NCI-H2107 (cell line): ENCODE measurements at places on chromosomes 1 and 21.

GRCh38 chr1:111735858-111736544, 3.2 kb downstream of the INKA2 start:
- DNase-seq = peak; percentile 62

DNA sequence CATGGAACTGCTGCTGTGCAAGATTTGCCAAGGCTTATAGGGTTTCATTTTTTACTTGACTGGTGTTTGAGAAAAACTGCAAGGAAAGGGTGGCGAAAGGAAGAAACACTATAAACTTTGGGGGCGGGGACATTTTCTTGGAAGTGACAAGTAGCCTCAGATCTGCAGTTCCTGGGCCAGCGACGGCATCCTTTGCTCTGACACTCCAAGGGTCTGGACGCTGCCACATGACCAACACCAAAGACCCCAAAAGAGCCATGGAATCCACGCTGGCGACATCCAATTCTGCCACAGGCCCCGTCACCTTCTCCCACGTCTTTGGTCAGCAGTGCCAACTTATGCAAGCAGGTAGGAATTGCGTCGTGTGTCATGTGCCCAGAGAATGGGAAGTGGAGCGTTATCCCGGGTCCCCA, 193.4 kb downstream of the PRDM2 start:
- DNase-seq = no peak

DNA sequence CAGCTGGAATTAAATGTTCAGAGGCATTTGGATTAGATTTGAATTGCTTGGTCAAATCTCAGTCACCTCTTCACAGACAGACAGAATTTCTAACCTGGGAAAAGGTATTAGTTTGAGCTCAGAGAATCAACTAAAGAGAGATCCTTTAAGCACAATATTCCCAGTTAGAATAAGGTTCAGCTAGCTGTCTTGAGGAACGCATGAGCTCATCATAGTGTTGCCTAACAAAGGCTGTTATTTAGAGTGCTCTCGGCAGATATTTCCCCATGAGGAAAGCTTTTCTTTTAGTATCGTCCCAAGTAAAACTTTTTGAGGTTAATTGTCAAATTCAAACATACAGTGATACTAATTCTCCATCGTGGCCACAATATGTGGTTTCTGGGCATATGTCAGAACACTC, 269.9 kb downstream of the HLX start:
- DNase-seq = no peak

DNA sequence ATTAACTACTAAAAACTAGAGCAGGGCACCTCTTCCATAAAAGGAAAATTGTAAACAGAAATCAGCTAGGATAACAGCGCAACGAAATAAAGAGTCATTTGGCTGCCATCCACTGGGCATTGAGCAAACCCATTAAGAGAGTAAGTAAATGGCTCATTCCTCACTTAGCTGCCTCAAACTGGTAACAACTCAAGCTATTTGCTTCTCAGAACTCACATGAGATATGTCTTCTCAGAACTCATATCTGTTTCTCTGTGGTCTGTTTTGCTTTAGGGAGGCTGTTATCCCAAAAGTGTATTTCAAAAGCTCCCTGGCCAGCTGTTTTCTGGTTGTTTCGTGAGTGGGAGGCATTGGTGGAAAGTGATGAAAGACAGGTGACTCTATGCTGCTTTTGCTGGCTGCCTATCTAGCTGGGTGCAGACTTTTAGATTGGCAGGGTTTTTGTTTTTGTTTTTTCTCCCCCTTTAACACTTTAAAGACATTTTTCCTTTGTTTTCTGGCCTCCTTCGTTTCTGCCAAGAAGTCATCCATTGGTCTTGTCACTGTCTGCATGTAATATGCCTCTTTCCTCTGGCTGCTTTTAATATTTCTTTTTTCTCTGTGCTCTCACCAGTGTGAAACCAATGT, 269.2 kb upstream of the RGS18 start:
- no peak for DNase-seq

GRCh38 chr1:232130815-232131480, 499.0 kb downstream of the SIPA1L2 start:
- DNase-seq = no peak

DNA sequence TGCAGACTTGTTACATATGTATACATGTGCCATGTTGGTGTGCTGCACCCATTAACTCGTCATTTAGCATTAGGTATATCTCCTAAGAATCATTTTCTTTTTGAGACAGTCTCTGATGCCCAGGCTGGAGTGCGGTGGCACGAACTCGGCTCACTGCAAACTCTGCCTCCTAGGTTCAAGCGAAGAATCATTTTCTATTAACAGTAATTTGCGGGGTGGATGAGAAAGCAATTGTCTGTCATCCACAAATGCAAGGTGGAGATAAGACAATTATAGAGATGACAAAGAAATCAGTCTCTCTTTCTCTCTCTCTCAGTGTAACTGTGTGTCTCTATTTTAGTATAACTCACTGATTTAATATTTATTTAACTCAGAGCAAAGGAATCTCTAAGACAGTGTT, 131.0 kb upstream of the KIAA1614 start:
- no peak for DNase-seq

DNA sequence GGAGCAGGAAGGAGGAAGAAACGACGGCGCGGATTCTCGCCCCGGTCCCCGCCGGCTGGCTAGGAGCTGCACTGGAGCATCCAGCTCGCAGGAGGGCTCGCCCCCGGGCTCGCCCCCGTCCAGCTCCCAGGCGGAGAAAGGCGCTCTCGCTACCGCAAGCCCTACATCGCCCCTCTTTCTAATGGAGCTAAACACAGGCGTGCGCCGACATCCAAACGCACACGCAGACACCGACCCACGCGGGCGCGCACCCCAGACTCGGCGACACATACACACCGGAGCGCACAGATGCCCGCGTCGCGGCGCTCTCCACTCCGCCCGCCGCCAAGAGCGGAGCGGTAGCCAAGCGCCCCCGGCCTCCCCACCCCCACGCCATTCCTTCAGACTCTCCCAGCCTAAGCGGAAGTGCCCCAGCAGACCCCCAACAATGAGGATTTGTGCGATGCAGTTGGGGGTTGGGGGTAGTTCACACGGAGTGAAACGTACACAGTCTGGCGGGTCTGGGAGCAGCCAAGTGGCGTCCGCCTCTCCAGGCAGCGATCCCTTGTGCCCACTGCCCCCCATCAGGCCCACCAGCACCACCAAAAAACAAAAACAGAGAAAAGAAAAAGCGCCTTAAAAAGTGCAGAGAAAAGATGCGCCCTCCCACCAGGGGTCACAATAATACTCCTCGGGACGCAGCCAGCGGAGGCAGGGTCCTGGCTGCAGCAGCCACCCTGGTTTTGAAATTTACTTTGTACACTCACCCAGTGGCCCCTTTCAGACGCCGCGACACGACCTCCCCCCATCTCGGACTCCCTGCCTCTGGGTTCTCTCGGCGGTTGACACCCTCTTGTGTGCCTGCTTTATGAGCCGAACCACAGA, 1.4 kb downstream of the DAB1 start:
- DNase-seq = no peak

DNA sequence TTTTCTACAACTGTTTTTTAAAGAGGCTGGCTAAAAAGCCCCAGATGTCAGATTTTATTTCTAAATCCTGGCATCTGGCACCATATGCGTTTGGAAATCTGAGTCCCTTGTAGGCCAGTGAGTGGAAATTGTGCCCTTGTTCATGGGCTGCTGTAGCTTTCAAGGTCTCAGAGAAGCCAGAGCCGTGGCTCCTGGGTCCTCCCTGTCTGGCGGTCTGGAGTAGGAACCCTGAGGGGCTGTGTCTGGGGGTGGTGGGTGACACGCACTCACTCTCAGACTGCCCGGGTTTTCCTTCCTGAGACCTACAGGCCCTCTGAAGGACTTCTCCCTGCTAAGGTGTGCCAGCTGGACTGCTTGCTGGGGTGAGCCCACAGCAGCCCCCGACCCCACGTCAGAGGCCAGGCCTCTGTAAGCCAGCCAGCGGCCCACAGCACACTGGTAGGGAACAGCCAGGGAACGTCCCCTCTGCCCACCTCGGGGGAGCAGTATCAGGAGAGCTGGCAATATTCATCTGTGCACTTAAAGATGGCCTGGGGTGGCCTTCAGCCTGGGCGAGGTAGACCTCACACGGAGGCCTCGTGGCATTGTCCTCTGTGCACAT, 151.5 kb downstream of the PEX14 start:
- DNase-seq = no peak

DNA sequence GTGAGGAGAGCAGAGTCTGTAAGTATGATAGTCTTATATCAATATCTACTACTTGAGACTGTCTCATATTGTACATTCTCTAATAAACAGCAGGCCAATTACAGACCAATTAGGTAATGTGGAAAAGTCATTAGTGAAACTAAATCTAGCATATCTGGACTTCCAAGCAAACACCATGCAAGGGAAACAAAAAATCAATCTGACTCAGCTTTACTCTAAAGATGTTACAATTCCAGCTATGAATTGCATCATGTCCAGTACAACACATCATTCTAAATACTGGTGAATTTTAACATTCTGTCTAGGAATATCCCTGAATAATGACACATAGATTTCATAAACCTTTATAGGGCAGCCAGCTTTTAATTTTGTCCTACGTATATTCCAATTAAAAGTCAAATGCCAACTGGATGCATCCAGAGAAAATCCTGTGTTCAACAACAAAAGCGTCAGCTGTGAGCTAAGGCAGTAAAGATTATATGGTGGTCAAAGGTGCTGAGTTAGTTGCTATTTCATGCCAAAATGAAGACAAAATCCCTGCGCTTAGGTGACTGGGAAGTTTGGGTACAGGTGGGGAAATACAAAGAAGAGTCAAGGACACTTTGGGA, 159.3 kb downstream of the TTLL7 start:
- no peak for DNase-seq

DNA sequence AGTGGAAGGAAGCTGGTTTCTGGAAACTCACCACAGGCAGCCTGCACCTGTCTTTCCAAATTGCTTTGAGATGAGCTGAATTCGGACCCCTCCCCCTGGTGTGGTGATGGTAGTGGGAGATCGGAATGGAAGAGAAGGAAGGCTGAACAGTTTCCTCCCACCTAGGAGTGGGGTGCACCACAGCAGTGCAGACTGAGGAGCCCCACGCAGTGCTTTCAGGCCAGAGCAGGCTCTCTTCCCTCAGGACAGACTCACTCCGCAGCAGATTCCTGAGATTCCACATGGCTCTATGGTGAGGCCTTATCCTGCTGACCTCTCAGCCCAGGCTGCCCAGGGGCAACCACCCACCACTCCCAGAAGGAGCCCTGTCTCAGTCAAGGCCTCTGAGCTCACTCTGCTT, 80.9 kb downstream of the ATP1A1 start:
- no peak for DNase-seq

- no peak for DNase-seq
These were observed 52.8 kb upstream of the LYPLAL1 start for GRCh38 chr1:219120624-219121544.

- DNase-seq = no peak
These were observed 8.0 kb downstream of the TENT5B start for GRCh38 chr1:27004471-27005165.

- no peak for DNase-seq
These were observed 210.2 kb downstream of the APP start for GRCh38 chr21:25960402-25960801.

GRCh38 chr1:151960780-151961513, 32.7 kb downstream of the S100A10 start:
- no peak for DNase-seq

DNA sequence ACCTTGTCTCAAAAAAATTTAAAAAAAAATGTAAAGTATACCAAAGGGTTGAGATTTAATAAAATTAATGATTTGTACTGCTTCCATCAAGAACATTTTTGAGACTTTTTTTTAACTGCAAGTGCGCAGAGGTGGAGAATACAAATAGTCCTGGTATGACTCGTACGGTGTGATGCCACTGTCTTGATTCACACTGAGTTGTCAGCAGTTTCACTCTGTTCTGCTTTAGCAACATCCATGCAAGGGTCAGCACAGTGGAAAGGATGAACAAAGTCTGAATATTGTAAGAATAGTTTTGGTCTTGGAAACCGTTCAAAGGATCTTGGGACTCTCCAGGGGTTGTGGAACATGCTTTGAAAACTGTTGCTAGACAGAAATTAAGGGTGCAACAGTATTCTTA, 40.2 kb downstream of the EXO1 start:
- DNase-seq = no peak

- no peak for DNase-seq
These were observed 22.5 kb upstream of the LAX1 start for GRCh38 chr1:203742436-203742835.

GRCh38 chr1:53478502-53478818, 19.3 kb downstream of the DMRTB1 start:
- no peak for DNase-seq

DNA sequence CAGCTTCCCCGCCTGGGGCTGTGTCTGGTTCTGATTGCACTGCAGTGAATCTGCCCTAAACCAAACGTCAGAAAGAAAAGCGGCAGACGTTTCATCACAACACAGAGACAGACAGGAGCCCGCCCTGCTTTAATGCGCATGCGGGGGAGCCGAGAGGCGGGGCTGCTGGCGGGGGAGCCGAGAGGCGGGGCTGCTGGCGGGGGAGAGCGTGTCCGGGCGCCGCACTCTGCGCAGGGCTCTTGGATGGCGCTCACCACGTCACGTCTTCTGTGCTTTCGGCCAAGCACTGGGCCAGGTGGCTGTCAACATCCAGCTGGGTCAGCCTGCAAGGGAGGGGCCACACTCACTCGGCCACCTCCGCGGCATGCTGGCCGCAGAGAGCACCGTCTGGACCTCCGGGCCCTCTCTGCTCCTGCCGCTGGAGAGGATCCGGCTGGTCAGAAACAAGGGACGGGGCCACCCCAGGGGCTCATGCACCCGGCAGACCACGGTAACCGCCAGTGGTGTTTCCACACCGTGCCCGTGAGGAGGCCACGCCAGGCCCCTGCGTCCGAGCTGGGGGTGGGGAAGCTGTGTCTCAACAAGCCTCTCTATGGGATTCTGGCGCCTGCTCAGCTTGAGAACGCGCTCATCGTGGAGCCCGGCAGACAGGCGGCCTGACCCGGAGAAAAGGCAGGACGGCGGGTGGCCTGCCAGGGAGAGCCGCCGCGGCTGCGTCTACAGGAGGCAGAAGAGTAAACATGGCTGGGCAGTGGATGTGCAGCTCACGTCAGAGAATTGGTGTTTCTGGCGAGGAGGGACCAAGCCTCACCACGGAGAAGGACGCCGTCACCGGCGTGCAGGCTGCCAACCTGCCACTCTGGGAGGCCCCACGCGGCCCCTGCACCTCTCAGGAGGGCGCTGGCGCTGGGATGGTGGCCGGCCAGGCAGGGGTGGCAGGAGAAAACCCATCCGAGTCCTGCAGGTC, 4.8 kb downstream of the FAAP20 start:
- DNase-seq = peak; percentile 34

GRCh38 chr1:155127967-155128754, 485 bp downstream of the EFNA1 start:
- DNase-seq = no peak

DNA sequence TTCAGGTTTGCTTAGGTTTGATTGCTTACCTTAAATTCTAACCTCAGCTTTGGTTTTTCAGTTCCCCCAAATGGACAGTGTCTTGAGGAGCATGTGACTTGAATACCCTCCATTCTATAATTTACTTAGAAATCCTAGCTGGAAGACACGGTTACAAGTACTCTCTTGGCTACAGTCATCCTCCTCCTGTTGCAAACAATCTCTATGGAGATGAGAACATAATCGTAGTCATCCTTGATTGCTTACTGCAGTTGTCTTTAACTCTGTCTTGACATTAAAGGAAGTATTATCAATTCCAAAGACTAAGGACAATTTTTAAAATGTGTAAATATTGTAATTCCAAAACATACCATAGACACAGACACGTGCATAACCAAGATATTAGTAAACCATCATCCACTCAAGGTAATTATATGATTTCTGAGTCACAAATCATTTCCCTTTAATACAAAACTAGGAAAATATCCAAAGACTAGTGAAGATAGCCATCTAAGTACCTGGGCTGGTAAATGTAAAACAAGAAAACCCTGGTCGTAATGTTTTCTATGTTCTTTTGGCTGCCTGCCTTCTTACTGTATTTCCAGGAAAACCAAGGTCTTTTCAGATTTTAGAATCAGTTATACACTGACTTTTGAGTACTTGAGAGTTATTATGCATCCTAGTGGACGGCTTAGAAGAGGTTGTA, 149.9 kb downstream of the CHRM3 start:
- no peak for DNase-seq
